Naive thymus-derived CD8-positive, alpha-beta T cell (primary cell): ENCODE measurements at places on chromosomes 3 and 15.

DNA sequence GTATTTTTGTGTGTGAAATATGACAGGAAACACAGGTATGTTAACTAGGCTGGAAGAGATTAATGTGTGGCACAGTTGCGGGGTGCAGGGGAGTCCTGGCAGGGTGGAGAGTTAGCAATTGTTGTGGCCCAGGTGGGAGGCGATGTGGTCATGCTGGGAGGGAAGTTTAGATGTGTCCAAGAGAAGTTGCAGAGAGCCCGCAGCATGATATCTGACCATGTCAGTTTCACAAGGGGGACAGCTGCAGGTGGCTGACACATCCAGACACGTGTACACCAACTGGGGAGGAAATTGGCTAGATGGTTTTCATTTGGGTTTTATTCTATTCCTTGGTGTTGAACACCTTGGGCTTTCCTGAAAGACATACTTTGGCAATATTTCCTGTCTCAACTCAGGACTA lies 172.8 kb upstream of the RGMA start:
- DNase-seq: no peak
- no peaks in the 10 kb centered on the region for H3K27me3 ChIP-seq
- no peaks in the 10 kb centered on the region for H3K36me3 ChIP-seq
- no peak overlapping the region for H3K4me3 ChIP-seq
- no peaks in the 10 kb centered on the region for H3K4me1 ChIP-seq

DNA sequence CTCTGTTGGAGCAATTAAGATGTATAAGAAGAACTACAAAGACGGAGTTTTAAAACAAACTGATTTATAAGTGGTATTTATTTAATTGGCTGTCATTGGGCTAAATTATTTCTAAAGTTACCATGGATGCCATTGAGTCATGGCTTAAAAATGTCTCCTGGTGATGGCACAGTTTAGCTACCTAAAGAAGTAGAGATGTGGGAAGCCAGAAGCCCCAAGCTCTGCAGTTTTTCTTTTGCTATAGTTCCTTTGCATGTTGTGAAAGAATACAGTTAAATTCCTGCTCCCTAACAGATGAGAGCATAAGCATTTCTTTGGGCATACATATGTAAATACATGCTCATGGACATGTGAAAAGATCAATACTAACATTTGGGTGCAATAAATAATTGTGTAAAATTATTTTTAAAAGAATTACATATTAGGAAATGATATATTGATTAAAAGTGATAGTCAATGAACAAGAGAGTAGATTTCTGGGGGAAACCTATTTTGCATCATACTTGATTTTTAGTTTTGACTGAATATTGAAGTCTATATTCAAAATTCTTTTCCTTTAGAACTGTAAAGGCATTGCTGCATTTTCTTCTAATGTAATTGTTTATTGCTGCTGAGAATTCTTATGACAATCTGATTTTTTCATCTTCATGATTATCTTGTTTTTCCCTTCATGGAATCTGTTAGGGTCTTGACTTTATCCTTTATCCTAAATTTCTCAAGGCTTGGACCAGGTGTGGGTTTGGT lies 2.1 kb downstream of the OPA1 start:
- H3K27me3 ChIP-seq: no peaks in the 10 kb centered on the region
- peaks cover 15% of the 10 kb centered on the region for H3K36me3 ChIP-seq
- no peak for DNase-seq
- H3K4me1 ChIP-seq: peaks cover 32% of the 10 kb centered on the region
- H3K4me3 ChIP-seq: peak overlapping the region; percentile 99

DNA sequence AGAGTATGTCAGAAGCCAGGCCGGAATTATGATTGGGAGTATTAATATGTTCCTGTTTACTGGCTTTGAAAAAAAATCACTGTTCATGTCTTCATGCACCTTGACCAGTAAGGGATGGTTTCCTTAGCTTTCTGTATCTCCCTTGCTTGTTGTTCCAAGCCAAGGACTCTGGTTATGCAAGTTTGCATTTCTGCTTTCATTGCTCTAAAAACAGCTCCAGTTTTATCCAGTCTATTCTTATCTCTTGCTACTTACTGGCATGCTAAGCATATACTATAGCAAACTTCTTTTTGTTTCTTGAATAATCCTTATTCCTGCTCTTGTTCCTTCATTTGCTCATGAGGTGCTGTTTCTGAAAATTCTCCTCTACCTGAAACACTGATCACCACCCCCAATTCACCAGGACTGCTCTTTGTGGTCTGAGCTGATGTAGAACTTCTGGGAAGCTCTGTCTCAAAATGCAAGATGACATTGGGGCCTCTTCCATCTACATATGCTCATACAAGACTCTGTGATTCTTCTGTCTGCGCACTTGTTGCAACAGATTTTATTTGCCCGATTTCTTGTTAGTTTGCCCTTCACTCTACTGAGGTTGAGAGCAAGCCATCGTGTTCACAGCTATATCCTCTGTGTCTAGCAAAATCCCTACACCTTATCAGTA lies 173.0 kb downstream of the EBLN2 start:
- DNase-seq: no peak
- no peaks in the 10 kb centered on the region for H3K4me1 ChIP-seq
- H3K36me3 ChIP-seq: no peaks in the 10 kb centered on the region
- peaks cover 8% of the 10 kb centered on the region for H3K27me3 ChIP-seq
- H3K27ac ChIP-seq: no peak overlapping the region

DNA sequence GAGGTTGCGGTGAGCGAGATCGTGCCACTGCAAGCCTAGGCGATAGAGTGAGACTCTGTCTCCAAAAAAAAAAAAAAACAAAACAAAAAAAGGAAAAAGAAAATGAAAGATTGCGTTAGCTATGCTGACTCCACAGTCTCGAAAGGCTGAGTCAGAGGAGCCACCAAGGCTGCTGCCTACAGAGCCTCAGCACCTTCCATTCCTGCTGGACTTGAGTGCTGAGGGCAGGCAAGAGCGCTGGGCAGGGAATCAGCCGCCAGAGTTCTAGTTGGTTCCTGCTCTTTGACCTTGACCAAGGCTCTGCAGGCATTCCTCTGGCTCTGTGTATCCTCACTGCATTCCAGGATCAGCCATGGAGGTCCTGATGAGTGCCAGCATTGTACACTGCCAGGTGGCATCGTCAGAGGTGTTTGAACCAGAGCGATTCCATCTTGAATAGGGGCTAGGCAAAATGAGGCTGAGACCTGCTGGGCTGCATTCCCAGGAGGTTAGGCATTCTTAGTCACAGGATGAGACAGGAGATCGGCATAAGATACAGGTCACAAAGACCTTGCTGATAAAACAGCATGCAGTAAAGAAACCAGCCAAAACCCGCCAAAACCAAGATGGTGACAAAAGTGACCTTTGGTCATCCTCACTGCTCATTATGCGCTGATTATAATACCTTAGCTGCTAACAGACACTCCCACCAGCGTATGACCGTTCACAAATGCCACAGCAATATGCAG lies 5.9 kb downstream of the MESP2 start:
- H3K27me3 ChIP-seq: peaks cover 36% of the 10 kb centered on the region
- H3K4me1 ChIP-seq: no peaks in the 10 kb centered on the region
- H3K36me3 ChIP-seq: no peaks in the 10 kb centered on the region
- no peak overlapping the region for H3K4me3 ChIP-seq
- H3K27ac ChIP-seq: no peak overlapping the region

DNA sequence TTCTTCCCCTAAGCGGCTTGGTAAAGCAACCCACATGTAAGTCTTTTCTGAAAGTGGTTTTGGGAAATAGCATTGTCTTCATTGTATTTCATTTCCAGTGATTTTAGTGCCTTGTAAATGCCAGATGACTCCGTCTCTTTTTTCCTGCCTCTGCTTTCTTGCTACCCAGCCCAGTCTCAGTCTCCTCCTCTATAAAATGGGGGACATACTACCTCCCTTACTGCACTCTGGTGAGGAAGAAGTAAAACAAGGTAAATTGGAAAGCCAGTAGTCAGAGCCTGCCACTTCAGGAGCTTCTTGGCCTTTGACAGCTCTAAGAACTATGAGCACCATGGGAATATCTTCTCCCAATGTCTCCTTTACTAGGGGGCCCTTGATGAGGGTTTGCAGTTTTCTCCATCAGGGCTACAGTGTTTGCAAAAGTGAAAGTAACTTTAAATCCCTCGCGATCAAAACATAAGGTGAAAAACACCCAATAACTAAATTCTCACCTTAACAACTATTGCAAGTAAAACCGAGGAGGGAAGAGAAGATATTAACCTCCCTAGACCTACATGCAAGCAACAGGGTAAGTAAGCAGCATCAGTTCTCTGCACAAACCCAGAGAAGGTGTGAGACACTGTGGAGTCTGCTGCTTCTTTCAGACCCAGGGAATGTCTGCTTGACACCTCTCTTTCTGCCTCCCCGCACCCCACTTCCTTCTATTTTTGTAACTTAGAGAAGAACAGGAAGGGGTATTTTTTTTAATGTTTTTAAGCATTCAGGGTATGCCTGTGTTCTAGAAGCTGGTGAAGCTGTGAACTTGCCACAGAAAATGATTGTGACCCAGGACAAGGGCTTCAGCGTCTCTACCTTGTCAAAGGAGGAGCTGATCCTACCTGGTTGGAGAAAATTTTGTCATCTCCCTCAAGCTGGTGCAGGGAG lies 159.1 kb upstream of the EOMES start:
- H3K27ac ChIP-seq: peak overlapping the region; percentile 93
- peak overlapping the region; percentile 79 for H3K4me3 ChIP-seq
- H3K36me3 ChIP-seq: no peaks in the 10 kb centered on the region
- peak; percentile 72 for DNase-seq
- H3K27me3 ChIP-seq: no peaks in the 10 kb centered on the region
- peaks cover 79% of the 10 kb centered on the region for H3K4me1 ChIP-seq

DNA sequence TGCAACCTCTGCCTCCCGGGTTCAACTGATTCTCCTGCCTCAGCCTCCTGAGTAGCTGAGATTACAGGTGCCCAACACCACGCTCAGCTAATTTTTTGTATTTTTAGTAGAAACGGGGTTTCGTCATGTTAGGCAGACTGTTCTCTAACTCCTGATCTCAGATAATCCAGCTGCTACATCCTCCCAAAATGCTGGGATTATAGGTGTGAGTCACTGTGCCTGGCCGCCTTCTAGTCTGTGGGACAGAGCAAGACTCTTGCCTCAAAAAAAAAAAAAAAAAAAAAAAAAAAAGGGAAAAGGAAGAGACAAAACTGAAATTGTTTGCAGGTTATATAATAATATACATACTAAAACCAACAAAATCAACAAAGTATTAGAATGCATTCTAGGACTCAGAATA lies 215.2 kb downstream of the PCCB start:
- no peaks in the 10 kb centered on the region for H3K27me3 ChIP-seq
- peaks cover 41% of the 10 kb centered on the region for H3K36me3 ChIP-seq
- no peak for DNase-seq
- H3K27ac ChIP-seq: no peak overlapping the region

DNA sequence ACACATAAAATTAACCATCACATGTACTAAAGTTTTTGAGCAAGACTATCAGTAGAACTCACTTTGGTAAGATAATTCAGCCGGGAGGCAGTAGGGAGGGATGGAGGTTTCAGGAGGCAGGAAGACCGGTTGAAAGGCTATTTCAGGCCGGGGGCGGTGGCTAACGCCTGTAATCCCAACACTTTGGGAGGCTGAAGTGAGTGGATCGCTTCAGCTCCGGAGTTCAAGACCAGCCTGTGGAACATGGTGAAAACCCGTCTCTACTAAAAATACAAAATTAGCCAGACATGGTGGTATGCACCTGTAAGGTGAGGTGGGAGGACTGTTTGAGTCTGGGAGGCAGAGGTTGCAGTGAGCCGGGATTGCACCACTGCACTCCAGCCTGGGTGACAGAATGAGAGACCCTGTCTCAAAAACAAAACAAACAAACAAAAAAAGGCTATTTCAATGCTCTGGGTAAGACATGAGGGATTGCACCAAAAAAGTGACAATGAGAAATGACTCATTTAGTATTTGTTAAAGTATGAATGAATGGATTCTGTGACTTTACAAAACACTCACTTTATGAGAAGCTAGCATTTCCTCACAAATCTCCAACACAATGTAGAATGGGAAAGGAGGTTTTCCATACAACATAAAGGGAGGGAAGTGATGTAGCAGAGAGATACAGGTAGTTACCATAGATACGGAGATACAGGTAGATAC lies 43.9 kb downstream of the SH3BP5 start:
- H3K4me1 ChIP-seq: peaks cover 59% of the 10 kb centered on the region
- no peak for DNase-seq
- no peaks in the 10 kb centered on the region for H3K36me3 ChIP-seq
- H3K27me3 ChIP-seq: no peaks in the 10 kb centered on the region
- no peak overlapping the region for H3K27ac ChIP-seq

DNA sequence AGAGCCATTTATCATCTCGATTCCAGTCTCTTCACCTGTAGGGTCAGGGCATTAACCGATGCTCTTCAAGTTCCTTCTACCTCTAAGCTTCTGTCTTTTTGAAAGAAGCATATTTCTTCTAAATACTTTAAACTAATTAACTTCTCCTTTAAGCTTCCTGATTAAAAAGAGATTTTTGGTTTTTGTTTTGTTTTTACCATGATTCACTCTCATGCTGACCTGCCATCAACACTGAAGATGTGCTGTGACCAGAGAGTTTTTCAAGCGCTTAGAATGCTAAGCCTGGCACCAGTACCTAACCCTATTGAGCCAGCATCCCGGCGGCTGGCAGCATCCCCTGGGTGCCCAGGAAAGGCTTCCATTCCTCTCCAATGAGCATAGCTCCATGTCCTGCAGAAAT lies 89.3 kb downstream of the FOXP1 start:
- no peaks in the 10 kb centered on the region for H3K27me3 ChIP-seq
- H3K4me3 ChIP-seq: peak overlapping the region; percentile 46
- peak overlapping the region; percentile 96 for H3K27ac ChIP-seq
- no peak for DNase-seq
- peaks cover 85% of the 10 kb centered on the region for H3K4me1 ChIP-seq

GRCh38 chr3:82627733-82628132 lies 866.3 kb upstream of the GBE1 start:
- H3K27ac ChIP-seq: no peak overlapping the region
- H3K27me3 ChIP-seq: no peaks in the 10 kb centered on the region
- no peak for DNase-seq
- no peak overlapping the region for H3K4me3 ChIP-seq
- no peaks in the 10 kb centered on the region for H3K4me1 ChIP-seq

DNA sequence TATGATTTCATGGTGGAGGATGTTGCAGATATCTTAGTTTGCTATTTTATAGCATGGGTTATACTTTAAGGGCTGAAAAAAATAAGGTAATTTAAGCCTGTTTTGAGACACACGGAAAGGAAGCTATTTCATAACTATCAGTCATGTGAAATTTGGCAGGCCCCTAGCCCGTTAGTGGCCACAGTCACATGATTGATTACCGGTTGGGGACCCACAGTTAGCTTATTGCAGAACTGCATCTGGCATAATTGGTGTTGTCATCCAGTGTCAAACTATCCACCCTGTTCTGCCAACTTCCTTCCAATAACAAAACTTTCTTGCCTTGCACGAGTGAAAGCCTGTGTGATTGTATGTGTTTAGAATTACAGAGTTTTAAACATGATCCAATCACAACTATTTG lies 35.2 kb downstream of the FNDC3B start:
- peaks cover 6% of the 10 kb centered on the region for H3K4me1 ChIP-seq
- no peaks in the 10 kb centered on the region for H3K36me3 ChIP-seq
- no peak overlapping the region for H3K4me3 ChIP-seq
- DNase-seq: no peak
- H3K27ac ChIP-seq: no peak overlapping the region
- no peaks in the 10 kb centered on the region for H3K27me3 ChIP-seq
